Left hindlimb (tissue), 1 donor: ENCODE measurements at places on chromosomes 7 and 10.

GRCh38 chr10:106502641-106503040, 661.9 kb downstream of the SORCS1 start:
- no peak for DNase-seq

DNA sequence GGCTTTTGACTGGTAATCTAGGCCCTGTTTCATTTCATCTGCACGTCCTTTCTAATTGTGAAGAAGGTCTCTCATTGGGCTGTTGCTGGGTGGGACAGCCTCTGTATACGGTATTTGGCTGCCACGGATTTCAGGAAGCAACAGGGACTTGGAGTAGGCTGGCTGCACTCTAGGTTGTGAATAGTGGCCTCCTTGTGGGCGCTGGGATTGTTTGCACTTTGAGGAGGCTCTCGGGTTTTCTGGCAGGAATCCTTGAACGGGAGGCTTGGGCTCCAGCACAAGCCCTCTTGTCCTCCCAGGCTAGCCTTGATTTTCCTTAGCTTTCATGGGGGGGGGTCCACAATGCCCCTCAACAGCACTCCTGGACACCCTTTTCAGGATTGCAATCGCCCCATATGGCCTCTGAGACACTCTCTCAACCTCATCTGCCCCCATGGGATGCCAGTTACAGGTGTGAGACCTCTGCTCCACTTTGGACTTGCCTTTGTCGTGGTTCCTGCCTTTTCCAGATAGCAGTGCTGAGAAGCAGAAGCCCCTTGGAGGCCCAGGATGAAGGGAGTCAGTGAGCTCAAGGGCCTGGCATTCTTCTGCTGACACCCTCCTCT, 33.9 kb upstream of the ZNF273 start:
- no peak for DNase-seq

- DNase-seq, result no peak
These were observed 109.4 kb upstream of the FAM133B start for GRCh38 chr7:92699560-92699959.

DNA sequence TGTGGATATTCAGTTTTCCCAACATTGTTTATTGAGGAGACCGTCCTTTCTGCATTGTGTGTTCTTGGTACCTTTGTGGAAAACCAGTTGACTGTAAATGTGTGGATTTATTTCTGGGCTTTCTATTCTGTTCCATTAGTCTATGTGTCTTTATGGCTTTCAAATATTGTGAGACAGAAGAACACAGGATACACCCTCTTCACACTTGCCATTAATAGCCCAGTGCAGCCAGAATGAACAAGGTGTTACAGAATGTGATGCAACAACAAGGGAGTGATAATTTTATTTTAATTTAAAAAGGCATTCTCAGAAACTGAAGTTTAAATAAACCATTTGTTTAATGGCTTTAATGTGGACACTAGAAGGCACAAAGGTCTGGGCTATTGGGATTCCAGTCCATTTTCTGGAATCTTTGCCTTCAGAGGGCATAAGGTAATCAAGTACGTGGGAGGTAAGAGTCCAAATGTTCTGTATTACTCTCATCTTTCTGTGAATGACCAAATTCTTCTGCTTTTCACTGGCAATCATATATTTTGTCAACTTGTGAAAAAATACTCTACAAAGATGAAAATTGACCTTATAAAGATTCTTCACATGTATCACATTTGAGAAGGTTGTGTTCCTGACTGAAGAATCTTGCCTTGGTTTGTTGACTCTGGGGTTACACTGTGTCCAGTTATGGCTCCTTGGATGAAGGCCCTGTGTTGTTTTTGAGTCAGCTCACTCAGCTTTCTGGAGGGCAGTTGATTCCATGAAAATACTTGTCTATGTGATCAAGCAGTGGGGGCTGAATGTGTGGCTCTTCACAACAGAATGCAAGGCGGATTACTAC, 962.7 kb downstream of the LRMDA start:
- no peak for DNase-seq

GRCh38 chr10:101694674-101695403, at the start of gene FBXW4:
FBXW4 (minus strand) TSS chr10:101695170; CDS start chr10:101695105, 65 bp downstream.
- peak; percentile 68 for DNase-seq

GRCh38 chr10:11993834-11994468, 48.7 kb downstream of the UPF2 start:
- no peak for DNase-seq

- no peak for DNase-seq
These were observed 10.6 kb downstream of the CPED1 start for GRCh38 chr7:120998996-120999565.

DNA sequence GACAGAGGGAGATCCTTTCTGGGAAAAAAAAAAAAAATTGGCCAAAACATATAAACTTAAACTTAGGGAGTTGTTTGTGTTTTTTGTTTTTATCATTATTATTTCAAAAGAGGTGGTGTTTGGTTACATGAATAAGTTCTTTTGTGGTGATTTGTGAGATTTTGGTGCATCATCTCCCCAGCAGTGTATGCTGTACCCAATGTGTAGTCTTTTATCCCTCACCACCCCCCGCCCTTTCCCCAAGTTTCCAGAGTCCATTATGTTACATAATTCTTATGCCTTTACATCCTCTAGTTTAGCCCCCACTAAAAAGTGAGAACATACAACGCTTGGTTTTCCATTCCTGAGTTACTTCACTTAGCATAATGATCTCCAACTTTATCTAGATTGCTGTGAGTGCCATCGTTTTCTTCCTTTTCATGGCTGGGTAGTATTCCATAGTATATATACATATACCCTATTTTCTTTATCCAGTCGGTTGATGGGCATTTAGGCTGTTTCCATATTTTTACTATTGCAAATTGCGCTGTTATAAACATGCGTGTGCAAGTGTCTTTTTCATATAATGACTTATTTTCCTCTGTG, 148.1 kb upstream of the ZNF92 start:
- no peak for DNase-seq

DNA sequence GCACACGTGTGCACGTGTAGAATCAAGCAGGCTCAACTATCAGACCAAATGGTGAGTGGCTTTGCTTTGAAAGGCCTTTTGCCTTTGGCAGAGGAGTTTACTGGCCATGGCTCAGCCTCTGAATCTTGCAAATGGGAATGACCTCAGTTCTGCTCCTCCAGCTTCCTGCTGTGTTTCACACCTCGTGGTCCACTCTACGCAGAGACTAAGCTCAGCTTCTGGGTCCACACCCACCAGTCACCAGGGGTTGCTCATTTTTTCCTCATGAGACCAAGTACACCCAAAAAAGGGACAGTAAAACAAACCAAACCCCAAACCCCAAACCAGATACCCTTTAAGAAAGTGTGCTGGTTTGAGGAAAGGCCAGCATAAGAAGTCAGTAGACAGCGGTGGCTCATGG, 236.4 kb downstream of the DNAJB6 start:
- no peak for DNase-seq

GRCh38 chr7:116578526-116578925, 53.7 kb downstream of the CAV1 start:
- no peak for DNase-seq

GRCh38 chr7:157731126-157731525, 394.3 kb downstream of the DNAJB6 start:
- no peak for DNase-seq

GRCh38 chr7:99784007-99784406, at the start of gene CYP3A4:
CYP3A4 (minus strand) TSS chr7:99784184; CDS start chr7:99784081, 103 bp downstream.
- DNase-seq, result no peak

- no peak for DNase-seq
These were observed 61.5 kb downstream of the MCMBP start for GRCh38 chr10:119811122-119811521.

DNA sequence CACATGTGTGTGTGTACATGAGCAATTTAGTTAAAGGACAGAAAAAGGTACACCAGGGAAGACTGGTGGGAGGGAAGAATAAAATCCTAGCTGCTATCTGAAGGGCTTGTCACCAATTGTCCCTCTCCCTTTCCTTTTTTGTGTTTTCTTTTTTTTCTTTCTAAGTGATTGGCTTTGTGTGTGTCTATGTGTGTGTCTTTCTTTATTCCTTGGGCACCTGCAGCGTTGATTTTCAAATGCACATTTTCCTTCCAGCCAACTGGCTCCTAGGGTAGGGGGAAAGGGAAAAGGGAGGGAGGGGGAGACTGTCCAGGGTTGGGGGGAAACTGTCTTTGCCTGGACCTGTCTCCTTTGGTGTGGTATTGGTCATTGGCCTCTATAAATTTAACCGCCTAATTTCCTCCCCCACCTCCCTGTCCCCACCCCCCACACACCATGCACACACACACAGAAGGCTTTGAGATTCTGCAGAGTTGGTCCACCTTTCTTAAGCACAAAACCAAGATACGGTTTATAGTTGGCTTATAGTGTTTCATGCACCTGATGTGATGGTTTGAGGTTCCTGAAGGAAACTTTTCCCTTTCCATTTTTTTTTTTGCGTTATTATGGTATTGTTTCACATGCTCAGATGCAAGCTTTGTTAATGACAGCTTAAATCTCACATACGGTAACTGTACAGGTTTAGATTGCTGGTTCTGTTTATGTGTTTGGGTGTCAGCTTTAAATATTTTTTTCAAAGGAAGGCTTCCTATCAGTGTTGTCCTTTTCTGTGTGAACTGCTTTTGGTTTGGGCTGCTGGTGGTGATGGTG, 2.6 kb downstream of the AUTS2 start:
- no peak for DNase-seq

DNA sequence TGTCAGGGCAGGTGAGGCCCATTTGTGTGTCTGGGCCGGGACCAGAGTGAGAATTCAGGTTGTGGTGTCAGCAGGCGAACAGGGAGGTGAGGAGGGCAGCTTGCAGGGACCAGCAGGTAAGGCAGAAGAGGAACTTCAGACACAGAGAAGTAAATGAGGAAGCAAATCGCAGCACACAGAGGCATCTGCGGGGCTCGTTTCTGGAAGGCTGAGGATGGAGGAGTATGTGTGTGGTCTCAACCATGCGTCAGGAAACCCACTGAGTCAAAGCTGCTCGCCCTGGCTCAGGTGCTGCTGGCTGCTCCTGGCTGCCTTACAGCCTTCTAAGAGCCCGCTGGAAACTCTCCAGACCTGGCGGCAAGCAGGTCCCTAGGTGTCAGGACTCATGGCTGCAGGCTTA, 26.9 kb upstream of the PITRM1 start:
- no peak for DNase-seq

GRCh38 chr7:235576-236395, 43.4 kb downstream of the FAM20C start:
- no peak for DNase-seq

DNA sequence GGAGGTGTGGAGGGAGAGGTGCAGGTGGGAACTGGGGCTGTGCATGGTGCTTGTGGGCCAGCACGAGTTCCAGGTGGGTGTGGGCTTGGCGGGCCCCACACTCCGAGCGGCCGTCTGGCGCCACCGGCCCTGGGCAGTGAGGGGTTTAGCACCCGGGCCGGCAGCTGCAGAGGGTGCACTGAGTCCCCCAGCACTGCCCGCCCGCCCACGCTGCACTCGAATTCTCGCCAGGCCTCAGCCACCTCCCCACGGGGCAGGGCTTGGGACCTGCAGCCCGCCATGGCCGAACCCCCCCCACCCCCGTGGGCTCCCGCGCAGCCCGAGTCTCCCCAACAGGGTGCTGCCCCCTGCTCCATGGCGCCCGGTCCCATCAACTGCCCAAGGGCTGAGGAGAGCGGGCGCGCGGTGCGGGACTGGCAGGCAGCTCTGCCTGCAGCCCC, 810.2 kb downstream of the PCDH15 start:
- no peak for DNase-seq

DNA sequence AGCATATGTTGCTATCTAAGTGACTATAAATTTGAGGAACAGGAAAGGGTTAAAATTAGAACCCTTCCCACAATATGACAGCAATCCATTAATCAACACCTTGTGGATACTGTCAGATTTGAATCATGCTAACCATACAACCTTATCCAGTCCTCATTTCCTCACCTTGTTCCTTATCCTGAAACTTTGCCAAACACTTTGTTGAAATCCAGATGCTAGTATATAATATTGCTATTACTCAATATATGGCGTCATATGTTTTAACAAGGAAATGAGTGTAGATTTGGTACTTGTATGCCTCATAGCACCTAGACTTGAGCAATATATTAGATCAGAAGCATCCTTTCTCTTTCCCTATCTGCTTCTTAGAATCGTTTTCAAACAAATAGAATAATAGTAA, 66.3 kb upstream of the SLC25A13 start:
- DNase-seq, result no peak

- no peak for DNase-seq
These were observed 133.0 kb upstream of the ZNF32 start for GRCh38 chr10:43781480-43782361.

DNA sequence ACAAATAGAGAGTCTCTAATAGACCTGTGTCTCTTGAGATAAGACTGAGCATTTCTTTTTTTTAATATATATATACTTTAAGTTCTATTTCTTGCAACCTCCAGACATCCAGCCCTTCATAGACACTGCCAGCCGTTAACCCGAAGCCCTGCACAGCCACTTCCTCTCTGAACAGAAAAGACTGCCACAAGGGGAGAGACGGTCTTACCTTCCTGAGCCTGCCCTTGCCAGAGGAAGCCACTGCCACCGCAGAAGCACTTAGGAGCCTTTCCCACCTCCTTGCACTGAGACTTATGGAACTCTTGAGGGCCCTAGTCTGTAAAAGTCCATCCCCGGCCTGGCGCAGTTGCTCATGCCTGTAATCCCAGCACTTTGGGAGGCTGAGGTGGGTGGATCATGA, 31.8 kb upstream of the PRSS1 start:
- DNase-seq, result no peak

DNA sequence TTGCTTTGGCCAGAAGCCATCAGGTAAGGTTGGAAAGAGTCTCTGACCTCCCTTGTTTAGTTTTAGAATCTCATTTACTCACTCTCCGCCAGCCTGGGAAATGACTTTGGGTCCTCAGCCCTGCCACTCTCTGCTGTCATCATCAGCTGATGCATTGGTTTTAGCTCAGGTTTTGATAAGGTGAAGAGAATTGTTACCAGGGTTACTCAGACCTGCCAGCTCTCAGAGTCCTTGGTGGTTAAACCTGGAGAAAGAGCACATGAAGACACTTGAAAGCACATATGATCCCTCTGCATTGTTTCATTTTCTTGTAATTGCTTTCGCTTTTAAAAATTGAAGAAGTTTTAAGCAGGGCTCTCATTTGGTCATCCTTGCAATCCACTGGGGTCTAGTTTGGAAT, 4.0 kb upstream of the CROT start:
- DNase-seq, result no peak

GRCh38 chr7:3063016-3063753, 19.5 kb upstream of the CARD11 start:
- DNase-seq, result no peak

GRCh38 chr10:125096371-125096770, 64.0 kb downstream of the CTBP2 start:
- DNase-seq, result no peak

DNA sequence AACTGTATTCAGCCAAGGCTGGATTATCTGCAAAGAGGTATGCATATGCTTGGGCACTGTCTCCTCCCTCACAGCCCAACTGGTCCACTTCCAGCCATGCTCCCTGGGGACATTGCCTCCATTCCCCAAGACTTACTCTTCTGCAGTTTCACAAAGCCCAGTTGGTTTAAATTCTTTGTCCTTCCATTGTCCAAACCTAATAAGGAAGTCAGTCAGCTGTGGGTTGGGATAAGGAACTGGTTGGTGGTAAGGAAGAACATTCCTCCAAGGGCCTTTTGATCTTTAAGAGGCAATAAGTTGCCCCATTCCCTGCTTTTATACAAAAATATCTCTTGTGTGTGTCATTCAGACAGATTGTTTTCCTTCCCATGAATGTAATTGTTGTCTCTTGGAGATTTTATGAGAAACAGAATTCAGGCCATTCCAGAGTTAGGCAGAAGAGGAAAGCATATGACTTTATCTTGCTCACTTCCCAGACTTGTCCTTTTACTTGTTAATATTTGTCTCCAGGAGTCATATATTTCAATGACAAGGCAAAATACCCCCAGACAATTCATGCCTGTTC, 673.7 kb downstream of the SUGCT start:
- DNase-seq, result peak; percentile 27

GRCh38 chr7:121304102-121304658, 24.6 kb upstream of the WNT16 start:
- no peak for DNase-seq
